Aorta (tissue), 5 donors: ENCODE measurements at places on chromosomes 4 and X.

- DNase-seq = no peak
These were observed 172.2 kb downstream of the DCLK2 start for GRCh38 chr4:150250293-150250997.

DNA sequence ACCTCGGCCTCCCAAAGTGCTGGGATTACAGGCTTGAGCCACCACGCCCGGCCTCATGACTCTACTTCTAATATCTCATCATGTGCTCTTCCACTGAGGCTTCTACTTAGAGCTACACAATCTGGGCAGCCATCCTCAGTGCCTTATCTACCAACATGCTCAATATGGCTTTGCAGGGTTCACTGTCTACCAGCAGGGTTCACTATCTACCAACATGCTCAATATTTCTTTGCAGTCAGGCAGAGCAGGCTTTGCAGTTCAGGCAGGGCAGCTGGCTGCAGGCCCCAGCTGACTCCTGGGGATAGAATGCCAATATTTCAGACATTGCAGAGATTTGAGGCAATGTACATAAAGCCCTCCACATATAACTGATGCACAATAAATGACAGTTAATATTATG is 47.5 kb downstream of the PKD2 start:
- DNase-seq = no peak

GRCh38 chr4:106892786-106893185 is 143.3 kb downstream of the DKK2 start:
- DNase-seq = peak; percentile 67

GRCh38 chrX:2917767-2918166 is 11.4 kb downstream of the ARSD start:
- no peak for DNase-seq

- DNase-seq = no peak
These were observed 38.8 kb upstream of the TRPC5OS start for GRCh38 chrX:111837197-111837596.

DNA sequence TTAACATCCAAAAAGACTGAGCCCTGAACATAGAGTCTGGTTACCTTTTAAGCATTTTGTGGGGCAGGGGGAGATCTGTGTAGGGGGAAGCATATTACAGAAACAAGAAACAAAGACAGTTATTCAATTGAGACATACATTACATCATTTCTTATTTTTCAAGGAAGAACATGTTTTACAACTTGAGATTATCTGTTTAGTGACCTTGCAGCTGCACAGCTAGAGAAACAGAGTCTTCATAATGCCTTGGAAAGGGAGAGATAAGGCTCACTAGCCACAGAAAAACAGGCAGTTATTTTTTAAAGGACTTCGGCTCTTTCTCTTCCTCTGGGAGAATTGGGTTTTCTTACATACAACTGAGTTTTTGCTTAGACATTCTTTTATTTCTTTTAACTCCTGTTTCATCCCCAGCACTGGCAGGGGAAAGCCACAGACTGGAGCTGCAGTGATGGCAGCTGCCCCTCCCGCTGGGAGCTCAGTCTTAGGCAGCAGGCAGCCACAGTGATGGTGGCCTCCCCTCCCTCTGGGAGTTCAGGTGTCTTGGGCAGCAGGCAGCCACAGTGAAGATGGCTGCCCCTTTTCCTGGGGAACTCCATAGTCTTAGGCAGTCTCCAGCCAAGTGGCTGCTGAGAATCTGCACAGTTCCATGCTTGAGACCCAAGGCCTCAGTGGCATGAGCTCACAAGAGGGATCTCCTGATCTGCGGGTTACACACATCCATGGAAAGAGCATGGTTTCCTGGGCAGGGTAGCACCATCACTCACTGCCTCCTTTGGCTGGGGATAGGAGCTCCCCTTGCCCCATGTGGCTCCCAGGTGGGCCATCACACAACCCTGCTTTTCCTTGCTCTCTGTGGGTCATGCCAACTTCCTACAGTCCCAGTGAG is 19.4 kb upstream of the TMPRSS11F start:
- DNase-seq = no peak

GRCh38 chr4:104942990-104943743 is 203.5 kb upstream of the TET2 start:
- no peak for DNase-seq

GRCh38 chr4:5759236-5760075 is 48.5 kb downstream of the EVC start:
- DNase-seq = no peak
